ENCODE measurements at places on chromosomes 2 and 18. TPM values are rescaled to one million over a fixed set of nuclear protein-coding genes. Genes with fewer than 3 reads are reported as not detected.

The GKN2 gene
- not detected for total RNA-seq

The CPLX4 gene
- total RNA-seq: not detected

The UGT1A10 gene
- not detected for total RNA-seq

The REG1B gene
- total RNA-seq: not detected

The PKDCC gene
- total RNA-seq: 1.1 TPM

The CAD gene
- total RNA-seq: 46.7 TPM

The CAVIN2 gene
- 163 TPM for total RNA-seq

The TWIST2 gene
- 4.5 TPM for total RNA-seq

The GALR1 gene
- not detected for total RNA-seq

The THUMPD2 gene
- 13.7 TPM for total RNA-seq

The ELAC1 gene
- total RNA-seq: 9.2 TPM

The TMEM198 gene
- not detected for total RNA-seq

The ATP6V1B1 gene
- 0.07 TPM for total RNA-seq

The STARD6 gene
- total RNA-seq: not detected

The GPR55 gene
- not detected for total RNA-seq

The LYG2 gene
- not detected for total RNA-seq

The VSNL1 gene
- not detected for total RNA-seq

The FARP2 gene
- total RNA-seq: 45.5 TPM

The TXNDC2 gene
- 0.07 TPM for total RNA-seq

The RAB17 gene
- 2.9 TPM for total RNA-seq

The IL1F10 gene
- not detected for total RNA-seq

The MALL gene
- total RNA-seq: 102 TPM

The NPAS2 gene
- 35.6 TPM for total RNA-seq

The FMNL2 gene
- total RNA-seq: 53.6 TPM

The SCTR gene
- not detected for total RNA-seq

The ARHGEF33 gene
- 0.14 TPM for total RNA-seq

The CCT4 gene
- 274 TPM for total RNA-seq

The VWA3B gene
- total RNA-seq: not detected

The NPHP1 gene
- total RNA-seq: 6.1 TPM
